ENCODE measurements at places on chromosomes 1 and 21.
A peak's percentile ranks its signal among the peaks of the same experiment; 100 is the strongest.

GRCh38 chr1:159015440-159015909 lies 5.8 kb downstream of the IFI16 start:
- DNase-seq = peak; percentile 96

GRCh38 chr1:2580691-2581090 lies 5.9 kb upstream of the PRXL2B start:
- DNase-seq = no peak

DNA sequence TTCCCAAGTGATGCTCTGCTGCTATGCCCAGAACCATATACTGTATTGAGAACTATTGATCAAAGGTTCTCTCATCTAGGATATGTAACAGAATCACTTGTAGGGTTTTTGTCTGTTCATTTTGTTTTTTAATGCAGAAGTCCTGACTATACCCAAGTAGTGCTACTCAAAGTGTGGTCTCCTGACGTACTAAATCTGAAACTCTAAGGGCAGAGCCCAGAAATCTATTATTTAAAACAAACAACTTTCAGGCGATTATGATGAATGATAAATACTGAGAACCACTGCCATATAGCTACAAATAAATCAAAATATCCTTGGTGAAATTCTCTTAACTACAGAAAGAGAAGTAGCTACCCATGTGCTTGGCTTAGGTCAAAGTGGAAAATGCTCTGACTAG lies 10.1 kb downstream of the ZZZ3 start:
- DNase-seq = no peak

GRCh38 chr21:34116569-34116968 lies 43.2 kb downstream of the MRPS6 start:
- DNase-seq = no peak

- DNase-seq = peak; percentile 4
Observed at GRCh38 chr1:239858057-239858456, 233.6 kb upstream of the FMN2 start.

DNA sequence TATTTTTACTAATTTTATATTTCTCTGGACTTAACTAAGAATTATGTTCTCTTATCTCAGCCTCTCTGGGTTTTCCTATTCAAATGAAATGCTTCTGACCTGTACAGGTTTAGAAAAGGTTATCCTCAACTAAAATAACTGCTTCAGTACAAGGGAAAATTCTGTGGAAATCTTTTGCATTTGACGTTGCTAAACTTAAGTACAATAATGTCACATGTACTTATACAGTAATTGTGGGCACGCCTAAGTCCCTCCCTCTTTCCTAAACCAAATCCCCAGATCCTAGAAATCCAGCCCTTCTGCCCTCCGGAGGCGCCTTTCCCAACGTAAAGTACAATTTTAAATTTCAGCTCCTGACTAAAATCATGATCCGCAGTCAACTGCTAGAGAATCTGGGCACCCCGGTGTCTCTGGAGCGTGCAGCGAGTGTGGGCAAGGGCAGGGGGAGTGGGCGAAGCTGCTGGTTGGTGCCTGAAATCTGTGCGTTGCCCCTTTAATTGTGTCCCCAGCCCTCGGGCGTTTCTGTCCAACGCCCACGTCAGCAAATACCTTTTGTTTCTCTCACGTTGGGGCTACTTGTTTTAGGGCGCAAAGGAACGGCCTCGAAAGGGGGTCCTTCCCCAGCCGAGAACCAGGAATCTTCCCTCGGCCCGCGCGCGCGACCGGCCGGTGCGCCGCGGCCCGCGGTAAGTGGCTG lies at the start of gene ZBTB8A:
ZBTB8A (plus strand) TSS at position 541 of the 697 bp plus-strand sequence. CDS start 53,505 bp downstream, outside the sequence.
- DNase-seq = peak; percentile 71

DNA sequence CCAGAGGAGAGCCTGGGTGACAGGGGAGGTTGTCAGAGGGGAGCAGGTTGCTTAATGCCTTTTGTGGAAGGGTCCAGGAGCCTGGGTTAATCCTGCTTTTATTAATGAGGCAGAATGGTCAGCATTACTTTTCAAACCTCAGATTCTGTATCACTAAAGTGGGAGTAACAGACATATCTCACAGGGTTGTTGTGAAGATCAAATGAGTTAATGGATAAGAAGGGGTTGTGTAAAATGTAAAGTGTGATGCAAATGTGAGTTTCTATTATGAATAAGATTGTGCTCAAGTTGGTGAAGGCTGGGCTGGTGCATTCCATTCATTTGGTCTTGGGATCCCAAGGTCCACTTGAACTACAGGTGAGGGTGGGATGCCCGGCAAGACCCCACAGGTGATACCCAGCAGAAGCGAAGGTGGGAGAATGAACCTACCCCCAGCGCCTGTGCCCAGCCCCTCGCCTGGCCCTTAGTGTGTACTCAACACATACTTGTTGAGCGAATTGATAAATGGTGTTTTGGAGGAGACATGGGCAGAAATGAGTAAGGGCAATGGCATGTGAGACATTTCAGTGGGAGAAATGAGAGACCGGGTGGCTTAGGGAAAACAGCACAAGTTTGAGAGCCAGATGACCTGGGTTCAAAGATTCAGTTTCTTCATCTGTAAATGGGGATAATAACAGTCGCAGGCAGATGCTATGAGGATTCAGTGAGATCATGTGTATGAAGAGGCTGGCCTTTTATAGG lies 6.2 kb downstream of the SLC26A9 start:
- DNase-seq = peak; percentile 75

DNA sequence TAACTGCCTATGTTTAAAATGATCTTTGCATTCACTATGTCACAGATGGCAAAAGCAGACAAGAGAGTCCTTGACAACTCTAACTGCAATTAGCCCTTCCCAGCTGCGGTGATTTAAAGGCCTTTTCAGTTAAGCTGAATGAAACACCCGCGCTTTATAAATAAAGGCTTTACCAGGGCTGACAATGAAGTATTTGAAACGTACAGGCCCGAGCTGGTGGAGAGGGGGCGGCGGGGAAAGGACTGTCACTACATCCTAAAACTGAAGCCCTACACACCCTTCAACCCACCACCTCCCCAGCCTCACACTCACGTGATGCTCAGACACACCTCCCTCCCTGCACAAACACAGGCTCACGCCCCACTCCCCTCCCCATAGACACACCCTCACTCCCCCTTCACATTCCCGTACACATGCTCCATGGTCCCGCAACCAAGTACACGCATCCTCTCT lies 45.5 kb downstream of the GRIK3 start:
- DNase-seq = no peak

GRCh38 chr1:178396789-178397188 lies 100.0 kb downstream of the CLEC20A start:
- no peak for DNase-seq

- DNase-seq = no peak
Observed at GRCh38 chr21:29151931-29152330, 21.5 kb downstream of the MAP3K7CL start.

DNA sequence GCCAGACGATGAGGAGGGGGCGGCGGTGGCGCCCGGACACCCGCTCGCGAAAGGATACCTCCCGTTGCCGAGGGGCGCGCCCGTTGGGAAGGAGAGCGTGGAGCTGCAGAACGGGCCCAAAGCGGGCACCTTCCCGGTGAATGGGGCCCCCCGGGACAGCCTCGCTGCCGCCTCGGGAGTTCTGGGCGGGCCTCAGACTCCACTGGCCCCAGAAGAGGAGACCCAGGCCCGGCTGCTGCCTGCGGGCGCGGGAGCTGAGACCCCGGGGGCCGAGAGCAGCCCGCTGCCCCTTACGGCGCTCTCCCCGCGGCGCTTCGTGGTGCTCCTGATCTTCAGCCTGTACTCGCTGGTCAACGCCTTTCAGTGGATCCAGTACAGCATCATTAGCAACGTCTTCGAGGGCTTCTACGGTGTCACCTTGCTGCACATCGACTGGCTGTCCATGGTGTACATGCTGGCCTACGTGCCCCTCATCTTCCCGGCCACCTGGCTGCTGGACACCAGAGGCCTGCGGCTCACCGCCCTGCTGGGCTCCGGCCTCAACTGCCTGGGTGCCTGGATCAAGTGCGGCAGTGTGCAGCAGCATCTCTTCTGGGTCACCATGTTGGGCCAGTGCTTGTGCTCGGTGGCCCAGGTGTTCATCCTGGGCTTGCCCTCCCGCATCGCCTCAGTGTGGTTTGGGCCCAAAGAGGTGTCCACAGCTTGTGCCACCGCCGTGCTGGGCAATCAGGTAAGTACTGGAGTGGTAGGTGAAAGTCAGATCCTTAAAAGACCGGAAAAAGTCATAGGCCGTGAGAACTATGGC lies 588 bp downstream of the FLVCR1 start:
- peak; percentile 30 for DNase-seq

- DNase-seq = peak; percentile 81
Observed at GRCh38 chr1:69737527-69738185, 169.9 kb downstream of the LRRC7 start.

DNA sequence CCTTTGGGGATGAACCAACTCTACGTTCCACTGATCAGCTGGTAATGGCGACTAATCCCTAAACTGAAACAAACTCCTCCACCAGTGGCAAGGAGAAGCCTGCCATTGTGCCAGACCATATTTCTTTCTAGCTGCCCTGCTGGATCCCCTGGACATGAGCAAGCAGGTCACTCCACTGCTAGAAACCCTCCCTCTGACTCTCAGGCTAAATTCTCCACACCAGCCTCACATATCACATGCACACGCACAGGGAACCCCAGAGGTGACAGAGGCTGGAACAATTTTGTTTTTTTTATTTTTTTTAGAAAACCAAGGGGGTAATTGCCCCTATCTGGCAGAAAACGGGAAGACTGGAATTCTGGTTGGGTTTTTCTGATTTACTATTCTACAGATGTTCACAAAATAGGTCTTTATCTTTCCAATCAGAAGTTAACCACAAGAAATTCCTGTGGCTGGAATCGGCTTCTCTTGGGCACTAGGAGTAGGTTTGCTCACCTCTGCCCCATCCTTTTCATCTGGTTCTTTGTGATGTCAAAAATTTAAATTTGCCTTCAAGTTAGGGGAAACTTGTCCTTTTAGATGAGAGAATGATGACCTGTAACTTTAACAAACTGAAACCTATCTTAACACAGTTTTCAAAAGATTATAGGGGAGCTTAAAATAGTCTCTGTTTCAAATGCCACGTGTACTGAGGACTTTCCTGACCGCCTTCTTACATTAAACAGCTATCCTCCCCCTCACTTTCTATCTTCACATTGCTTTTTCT lies 258.1 kb downstream of the SDCCAG8 start:
- no peak for DNase-seq

GRCh38 chr1:192958871-192959270 lies 100.3 kb downstream of the UCHL5 start:
- DNase-seq = peak; percentile 86

GRCh38 chr1:44532567-44532944 lies 127.5 kb downstream of the RNF220 start:
- no peak for DNase-seq

GRCh38 chr1:63878932-63879331 lies 105.1 kb downstream of the ROR1 start:
- peak; percentile 67 for DNase-seq

DNA sequence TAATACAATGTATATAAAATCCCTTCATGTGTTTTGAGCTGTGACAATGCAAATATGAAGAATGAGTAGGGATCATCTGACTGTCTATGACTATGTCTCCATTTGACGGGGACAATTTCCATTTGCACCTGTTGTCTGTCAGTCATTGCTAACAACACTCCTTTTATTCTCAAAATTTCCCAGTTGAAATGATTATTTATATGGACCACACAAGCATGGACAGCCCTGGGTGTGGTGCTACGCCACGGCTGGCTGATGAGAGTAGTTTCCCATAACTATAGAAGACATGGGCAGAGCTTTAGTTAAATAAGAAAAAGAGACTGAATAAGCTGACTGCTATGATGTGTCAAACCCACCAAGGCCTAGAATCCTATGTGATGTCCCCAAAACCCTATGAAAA lies 135.8 kb downstream of the MAP3K21 start:
- no peak for DNase-seq

Data from fibroblast of mammary gland (primary cell).